ENCODE measurements at places on chromosomes 16 and 17.

GRCh38 chr17:73123606-73124320, 31.3 kb upstream of the SLC39A11 start:
- no peak for ATAC-seq

- no peak for ATAC-seq
Observed at GRCh38 chr16:65700596-65700995, 578.7 kb upstream of the CDH11 start.

GRCh38 chr17:46915596-46915995, 7.4 kb upstream of the GOSR2 start:
- ATAC-seq: peak; percentile 33

DNA sequence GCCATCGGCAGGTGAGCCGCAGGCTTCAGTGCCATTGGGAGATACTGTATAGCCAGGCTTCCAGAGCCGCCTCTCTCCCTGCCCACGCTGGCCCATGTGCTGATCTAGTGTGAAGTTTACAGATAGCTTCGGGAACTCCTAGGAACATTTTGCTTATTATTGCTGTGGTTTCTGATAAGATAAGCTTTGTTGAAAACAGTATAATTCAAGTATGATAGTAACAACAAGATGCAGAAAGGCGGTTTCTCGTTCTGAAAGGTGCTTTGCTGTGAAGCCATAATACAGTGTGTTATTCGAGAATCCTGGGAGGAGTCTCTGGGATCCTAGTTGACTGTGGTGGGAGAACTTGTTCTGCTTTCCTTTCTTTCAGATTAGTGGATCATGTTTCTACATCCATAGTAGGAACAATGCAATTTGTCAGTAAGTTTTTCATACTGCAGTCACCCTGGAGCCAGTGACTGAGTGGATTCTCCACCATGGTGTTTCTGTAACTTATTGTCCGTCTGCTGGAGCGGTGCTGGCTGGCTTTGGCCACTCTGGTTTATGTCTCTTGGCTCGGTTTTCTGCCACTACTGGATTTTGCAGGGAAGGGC, 31.5 kb downstream of the RAB11FIP3 start:
- ATAC-seq: no peak

DNA sequence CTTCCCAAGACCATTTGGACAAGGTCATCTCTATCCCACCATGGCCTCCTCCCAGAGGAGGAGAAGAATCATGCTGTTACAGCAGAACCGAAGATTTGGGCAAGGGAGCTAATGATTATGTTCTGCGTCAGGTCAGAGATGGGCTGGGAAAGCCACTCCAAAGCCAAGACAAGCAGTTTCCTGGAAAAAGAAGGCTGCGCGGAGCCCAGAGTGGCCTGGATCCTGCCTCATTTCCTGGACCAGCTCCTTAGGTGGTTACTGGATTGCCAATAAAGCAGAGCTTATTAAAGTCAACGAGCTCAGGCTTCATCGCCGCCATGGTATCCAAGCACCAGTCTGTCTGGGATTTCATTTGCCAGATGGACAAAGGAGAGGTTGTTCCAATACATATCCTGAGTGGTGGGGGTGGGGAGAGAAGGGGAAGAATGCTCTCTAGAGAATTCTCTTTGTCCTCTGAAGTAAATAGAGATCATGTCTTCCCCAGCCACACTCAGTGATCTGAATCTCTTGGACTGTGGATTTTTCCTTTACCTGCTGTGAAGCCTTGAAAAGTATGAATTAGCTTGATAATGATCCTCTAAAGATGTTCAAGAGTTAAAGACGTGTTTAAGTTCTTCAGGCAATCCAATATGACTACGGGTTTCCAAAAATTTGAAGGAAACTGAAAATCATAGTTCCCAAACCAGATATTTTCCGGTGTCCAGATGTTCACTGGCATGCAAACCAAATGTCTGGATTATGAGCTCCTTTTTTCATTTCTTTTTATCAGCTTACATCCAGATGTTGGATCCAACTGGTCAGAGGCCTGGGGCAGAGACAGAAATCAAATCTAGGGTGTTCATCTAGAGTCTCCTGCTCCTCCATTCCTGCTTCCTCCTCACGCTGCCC, 17.7 kb downstream of the PRAC1 start:
- ATAC-seq: no peak

DNA sequence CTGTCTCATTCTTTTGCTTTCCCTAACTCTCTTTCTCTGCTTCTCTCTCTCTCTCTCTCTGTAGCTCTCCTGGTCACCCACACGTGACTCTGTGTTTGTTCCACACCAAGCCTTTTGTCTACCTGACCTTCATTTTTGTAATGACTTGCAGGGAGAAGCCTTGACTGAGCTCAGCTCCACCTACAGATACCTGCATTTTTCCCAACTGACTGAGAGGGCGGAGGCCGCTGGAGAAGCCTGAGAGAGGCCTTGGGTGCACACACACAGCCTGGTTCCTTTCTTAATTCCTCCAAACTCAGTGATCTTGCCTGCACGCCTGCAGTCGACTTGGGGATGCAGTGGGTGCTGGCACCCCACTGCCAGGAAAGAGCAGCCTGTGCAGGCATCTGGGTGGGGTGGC, 68.8 kb downstream of the LYRM1 start:
- no peak for ATAC-seq

GRCh38 chr16:85326794-85327181, 214.5 kb upstream of the CIBAR2 start:
- no peak for ATAC-seq

DNA sequence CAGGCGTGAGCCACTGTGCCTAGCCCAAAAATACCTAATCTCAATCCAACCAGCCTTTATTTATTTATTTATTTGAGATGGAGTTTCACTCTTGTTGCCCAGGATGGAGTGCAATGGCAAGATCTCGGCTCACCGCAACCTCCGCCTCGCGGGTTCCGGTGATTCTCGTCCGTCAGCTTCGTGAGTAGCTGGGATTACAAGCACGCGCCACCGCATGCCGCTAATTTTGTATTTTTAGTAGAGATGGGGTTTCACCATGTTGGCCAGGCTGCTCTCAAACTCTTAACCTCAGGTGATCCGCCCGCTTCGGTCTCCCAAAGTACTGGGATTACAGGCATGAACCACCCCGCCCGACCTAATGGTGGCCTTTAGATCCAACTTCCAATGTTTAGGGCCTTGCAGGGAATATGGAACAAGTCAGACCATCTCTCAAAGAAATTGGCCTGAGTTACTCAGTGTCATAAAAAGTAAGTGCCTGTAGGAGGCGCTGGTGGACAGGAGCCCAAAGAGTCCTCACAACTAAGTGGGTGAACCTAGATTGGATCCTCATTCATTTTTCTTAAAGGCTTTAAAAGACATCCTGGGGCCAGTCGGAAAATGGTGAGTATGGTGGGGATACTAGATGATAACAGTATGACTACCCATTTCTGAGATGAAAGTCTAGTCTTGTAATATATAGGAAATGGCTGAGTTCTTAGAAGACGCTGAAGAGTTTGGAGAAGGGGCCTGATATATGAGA, 4.6 kb downstream of the ZSCAN10 start:
- ATAC-seq: no peak

GRCh38 chr17:81239714-81240555, 817 bp downstream of the NDUFAF8 start:
- peak; percentile 0 for ATAC-seq

- ATAC-seq: no peak
Observed at GRCh38 chr17:40317345-40317873, 8.4 kb downstream of the RARA start.

- no peak for ATAC-seq
Observed at GRCh38 chr16:17446661-17447060, 24.1 kb downstream of the XYLT1 start.

GRCh38 chr16:23807028-23807427, 28.8 kb upstream of the PRKCB start:
- ATAC-seq: no peak

DNA sequence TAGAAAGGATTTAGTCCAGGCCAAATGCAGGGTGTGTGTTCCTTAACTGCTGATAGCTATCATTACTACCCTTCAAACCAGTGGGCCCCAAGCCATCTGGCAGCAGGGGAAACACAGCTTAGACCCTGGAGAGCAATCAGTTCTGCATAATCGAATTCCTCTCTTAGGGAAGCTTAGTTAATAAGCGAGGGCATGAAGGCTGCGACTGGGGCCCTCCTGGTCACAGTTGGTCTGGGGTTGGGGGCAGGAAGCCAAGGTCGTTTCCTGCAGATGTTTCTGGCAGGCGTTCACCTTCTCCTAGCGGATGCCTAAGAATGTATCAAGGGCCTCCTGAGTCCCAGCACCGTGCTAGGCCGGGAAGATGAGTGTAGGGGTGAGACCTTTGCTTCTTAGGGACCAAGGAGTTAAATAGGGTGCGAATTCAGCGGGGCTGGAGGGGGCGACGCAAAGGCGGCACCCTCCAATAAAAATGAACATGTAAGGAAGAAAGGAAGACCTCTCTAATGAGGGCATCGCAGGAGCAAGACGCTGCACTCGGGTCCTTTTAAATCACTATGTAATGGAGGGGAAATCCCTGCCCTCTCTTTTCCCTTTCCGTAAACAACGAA, 16.5 kb upstream of the EEF2K start:
- ATAC-seq: no peak

DNA sequence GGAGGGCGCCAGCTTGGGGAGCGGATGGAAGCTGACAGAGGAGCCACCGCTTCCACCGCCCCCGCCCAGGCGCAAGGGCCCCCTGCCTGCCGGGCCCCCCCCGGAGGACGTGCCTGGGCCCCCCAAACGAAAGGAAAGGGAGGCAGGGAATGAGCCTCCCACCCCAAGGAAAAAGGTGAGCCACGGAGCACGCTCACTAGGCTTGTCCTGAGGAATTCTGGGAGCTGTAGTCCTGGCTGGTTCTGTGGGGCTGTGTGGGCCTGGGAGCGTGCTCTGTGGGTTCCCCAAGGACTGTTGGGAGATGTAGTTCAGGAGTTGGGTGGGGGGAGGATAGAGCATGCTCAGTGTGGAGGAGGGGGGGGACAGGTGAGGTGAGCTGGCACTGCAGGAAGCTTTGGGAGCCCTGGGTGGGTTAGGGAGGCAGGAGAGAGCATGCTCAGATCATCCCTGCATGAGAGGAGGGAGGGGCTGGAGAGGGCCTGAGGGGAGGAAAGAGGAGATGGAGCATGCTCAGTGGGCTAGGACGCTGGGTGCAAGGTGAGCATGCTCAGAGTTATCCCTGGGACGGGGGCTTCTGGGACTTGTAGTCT, 4.5 kb downstream of the FBXL19 start:
- peak; percentile 75 for ATAC-seq

DNA sequence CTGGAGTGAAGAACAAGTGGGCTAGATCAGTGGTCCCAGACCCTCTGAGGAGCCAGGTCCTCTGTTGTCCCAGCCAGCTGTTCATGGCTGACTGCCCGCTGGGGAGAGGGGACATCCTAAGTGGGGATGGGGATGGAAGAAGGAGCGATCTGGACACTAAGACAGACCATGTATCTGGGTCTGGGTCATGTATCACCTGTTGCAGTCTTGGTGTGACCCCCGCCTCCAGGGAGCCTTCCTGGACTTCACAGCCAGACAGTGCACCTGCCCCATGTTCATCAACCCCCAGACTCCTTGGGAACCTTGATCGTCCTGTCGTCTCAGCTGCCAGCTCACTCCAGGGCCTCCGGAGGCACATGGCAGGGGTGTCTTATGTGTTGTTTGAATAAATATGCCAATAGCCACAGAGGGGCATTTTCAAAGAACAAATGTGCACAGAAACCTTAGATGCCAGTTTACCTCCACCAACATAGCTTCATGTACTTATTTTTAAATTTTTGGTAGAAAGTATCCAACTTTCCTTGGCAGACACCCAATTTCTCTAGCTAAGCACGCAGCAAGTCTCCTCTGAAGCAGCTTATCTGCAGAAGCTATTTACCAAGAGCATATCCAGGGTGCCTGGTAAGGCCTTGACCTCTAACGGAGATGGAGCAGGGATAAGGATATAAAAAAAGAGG, 43.2 kb downstream of the CRISPLD2 start:
- ATAC-seq: no peak

DNA sequence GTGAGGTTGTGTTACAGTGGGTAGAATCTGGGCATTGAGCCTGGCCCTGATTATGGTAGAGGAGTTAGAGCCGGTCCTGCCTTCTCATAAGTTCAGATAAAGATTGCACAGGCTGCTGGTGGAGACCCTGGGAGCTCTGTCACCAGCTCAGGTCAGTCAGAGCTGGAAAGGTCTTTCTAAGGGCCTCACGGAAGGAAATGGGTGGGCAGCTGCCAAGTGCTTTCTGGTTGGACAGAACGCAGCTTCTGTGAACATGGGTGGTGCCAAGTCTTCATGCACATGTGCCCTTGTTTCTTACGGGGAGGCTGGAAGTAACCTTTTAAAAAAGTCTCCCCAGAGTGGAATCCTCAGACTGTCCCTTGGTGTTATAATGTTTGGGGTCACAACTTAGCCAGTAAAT, 14.9 kb downstream of the ALKBH5 start:
- no peak for ATAC-seq

- ATAC-seq: peak; percentile 2
Observed at GRCh38 chr17:35089586-35090296, 26.2 kb upstream of the RFFL start.

- ATAC-seq: peak; percentile 31
Observed at GRCh38 chr16:1108299-1109252, 12.5 kb upstream of the C1QTNF8 start.

All from motor neuron (in vitro differentiated cells).